ENCODE measurements at places on chromosomes 1 and 21.
A peak's percentile ranks its signal among the peaks of the same experiment; 100 is the strongest.

- no peak for DNase-seq
Observed at GRCh38 chr1:33126411-33127000, 45.6 kb downstream of the AZIN2 start.

- peak; percentile 19 for DNase-seq
Observed at GRCh38 chr1:206606867-206607266, 5.4 kb downstream of the EIF2D start.

DNA sequence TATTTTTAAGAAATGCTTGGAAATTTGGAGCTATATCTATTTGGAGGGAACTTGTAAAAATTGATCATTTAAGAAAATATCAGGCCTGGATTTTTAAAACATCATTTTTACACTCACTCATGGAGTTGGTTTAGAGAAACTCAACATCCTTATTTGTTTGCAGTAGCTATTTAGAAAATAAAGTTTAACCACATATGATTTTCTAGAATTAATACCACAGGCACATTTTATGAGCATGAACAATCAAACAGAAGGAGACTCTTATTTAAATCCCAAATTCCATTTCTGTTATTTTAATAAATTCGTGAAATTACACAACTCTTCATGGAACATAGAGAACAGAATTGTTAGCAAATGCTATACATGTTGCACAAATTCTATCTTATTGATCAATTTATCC lies 3.2 kb downstream of the CDKN2C start:
- DNase-seq: no peak

- no peak for DNase-seq
Observed at GRCh38 chr1:65965112-65965996, 172.7 kb downstream of the PDE4B start.

GRCh38 chr1:82565546-82565945 lies 764.8 kb downstream of the ADGRL2 start:
- peak; percentile 48 for DNase-seq
